Endothelial cell (in vitro differentiated cells): ENCODE measurements at places on chromosomes 12 and 14. TPM values are rescaled to one million over a fixed set of nuclear protein-coding genes. Genes with fewer than 3 reads are reported as not detected.

Gene PTPRB
- 162 TPM for total RNA-seq

Gene PUS1
- total RNA-seq, result 25.8 TPM

Gene NXPH4
- total RNA-seq, result not detected

Gene TDRD9
- not detected for total RNA-seq

Gene PLBD1
- total RNA-seq, result 21.2 TPM

Gene TMEM253
- total RNA-seq, result 0.90 TPM

Gene PAPLN
- 1.1 TPM for total RNA-seq

Gene LIN7A
- total RNA-seq, result 34.0 TPM

Gene LRRC9
- total RNA-seq, result 0.38 TPM

Gene GTF2H3
- 23.1 TPM for total RNA-seq

Gene DIO2
- 0.10 TPM for total RNA-seq

Gene CACNA2D4
- 0.28 TPM for total RNA-seq

- no peak for DNase-seq
Observed at GRCh38 chr12:50720085-50720484, 43.8 kb upstream of the ATF1 start.

GRCh38 chr12:91413581-91414546 lies 231.2 kb upstream of the DCN start:
- no peak for DNase-seq

DNA sequence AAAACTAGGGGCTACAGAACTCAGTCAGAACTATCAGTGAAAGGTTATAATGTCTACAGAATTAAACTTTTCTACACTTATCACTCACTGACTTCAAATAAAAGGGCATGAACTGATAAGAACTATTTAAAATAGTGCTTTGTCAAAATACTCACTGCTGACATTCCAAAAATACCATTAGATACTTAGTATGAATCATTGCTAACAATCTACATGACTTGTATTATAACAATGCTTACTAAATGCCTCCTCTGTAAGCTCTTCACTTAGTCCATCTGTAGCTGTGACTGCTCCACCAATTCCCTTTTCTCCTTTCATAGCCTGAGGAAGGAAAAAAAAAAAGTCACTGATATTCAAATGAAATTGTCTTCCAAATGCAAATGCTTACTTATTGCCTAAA lies 17.0 kb downstream of the NFYB start:
- DNase-seq, result no peak

GRCh38 chr12:9198012-9198411 lies 10.2 kb downstream of the PZP start:
- no peak for DNase-seq

- DNase-seq, result no peak
Observed at GRCh38 chr12:81231574-81232368, 153.9 kb downstream of the ACSS3 start.

GRCh38 chr12:57476162-57476992 lies 3.3 kb downstream of the ARHGAP9 start:
- peak; percentile 63 for DNase-seq

DNA sequence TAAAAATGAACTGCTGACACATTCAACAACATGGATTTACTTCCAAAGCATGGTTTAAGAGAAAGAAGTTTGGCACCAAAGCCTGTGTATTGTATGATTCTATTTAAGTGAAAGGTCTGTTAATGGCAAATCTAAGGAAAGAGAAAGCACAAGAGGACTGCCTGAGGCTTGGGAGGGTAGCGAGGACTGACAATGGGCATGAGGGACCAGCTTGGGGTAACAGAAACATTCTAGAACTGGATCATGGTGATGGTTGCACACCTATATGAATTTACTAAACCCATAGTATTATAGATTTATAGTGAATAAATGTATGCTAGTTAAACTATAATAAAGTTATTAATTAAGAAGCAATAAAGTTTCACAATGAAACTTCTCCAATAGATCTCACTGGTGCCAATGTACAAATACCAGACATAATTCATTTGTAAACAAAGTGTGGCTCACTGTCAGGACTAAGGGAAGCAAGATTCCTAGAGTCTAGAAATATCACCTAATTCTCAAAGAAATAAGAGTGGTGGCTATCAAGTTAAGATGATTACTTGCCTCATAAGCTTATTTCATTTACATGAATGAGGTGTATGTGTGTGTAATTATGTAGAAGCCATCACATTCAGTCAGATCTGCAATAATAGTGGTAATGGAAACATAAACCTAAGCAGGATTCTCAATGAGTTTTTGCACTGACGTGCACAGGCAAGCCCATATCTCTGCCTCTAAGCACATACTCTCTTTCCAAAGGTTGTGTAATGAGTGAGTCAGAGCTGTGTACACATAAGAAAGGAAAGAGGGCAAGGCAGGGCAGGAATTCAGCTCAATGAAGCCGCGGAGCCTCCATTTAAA lies 353.4 kb downstream of the KCNH5 start:
- no peak for DNase-seq

GRCh38 chr12:109294286-109294796 lies 14.7 kb downstream of the FOXN4 start:
- DNase-seq, result no peak

- DNase-seq, result no peak
Observed at GRCh38 chr14:56759094-56759493, 51.2 kb downstream of the OTX2 start.

DNA sequence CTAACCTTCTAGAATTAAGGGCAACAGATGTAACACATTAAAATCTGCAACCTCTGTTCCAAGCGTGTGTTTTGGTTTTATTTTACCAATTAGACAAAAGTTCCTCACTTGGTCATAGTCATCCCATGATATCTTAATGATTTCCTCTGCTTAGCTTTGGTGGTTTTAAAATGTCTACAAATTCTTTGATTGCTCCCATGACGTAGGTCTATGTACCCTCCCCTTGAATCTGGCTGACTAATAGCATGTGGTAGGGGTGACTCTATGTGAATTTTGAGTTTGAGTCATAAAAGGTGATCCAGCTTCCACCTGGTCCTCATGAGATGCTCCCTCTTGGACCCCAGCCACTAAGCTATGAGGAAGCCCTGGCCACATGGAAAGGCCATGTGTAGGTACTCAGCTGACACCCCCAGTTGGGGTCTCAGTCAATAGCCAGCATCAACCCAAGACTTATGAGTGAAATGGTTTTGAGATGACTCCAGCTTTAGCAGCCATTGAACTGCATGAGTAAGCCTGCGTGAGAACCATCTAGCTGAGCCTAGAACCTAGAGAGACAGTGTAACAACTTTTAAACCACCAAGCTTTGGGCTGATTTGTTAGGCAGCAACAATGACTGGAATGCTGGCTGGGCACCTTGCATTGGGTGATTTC lies 247.1 kb downstream of the MSRB3 start:
- DNase-seq, result no peak

- DNase-seq, result no peak
Observed at GRCh38 chr14:68099495-68100045, 280.0 kb downstream of the RAD51B start.

DNA sequence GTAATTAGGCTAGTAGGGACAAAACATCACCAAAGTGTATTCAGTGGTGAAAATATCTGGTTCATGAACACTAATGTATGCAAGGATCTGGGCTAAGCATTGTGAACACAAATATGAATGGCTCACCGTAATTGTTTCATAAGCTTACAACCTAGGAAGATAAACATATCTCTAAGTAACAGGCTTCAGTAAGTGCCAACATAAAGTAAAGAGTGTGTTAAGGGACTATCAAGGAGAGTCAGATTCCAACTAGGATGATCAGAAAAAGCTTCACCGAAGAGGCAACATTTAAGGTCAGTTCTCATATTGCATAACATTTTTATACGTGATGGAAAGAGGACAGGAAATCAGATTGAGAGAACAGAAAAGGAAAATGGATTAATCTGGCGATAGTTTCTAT lies 29.4 kb downstream of the ABCC9 start:
- DNase-seq, result no peak

- DNase-seq, result peak; percentile 78
Observed at GRCh38 chr12:51270067-51270950, at the start of gene SMAGP. Gene SMAGP, minus strand, starts transcription at chr12:51270415. Its CDS starts 1,137 bp downstream, at chr12:51269278.

- DNase-seq, result no peak
Observed at GRCh38 chr12:45214071-45214470, 1.8 kb upstream of the ANO6 start.

DNA sequence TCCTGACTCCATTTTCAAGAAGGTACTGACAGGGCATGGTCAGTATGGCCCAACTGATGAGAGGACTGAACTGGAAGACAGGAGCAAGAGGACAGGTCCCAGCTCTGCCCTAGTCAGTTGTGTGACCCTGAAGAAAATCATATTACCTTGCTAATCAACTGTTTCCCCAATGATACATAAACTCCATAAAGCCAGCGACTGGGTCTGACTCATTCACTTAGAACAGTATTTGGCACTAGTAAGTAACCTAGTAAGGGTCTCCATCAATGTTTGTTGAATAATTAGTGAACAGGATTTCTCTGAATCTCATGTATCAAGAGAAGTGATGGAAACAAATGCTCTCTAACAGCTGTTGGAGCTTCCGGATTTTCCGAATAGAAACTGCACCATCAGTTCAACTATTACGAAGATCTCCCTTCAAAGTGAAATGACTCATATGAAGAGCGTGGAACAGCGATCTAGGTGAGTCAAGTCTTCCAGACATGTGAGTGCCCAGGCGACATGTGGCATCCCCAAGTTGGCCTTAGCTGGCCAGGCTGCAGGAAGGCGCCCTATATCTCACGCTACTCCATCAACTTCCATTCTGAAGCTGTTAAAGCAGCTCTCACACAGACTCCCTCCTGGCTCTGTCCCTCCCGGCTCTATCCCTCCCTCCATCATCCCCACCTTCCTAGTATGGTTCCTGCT lies 94.5 kb downstream of the TTC7B start:
- DNase-seq, result no peak

GRCh38 chr12:51886021-51886710 lies 1.7 kb upstream of the ANKRD33 start:
- no peak for DNase-seq

DNA sequence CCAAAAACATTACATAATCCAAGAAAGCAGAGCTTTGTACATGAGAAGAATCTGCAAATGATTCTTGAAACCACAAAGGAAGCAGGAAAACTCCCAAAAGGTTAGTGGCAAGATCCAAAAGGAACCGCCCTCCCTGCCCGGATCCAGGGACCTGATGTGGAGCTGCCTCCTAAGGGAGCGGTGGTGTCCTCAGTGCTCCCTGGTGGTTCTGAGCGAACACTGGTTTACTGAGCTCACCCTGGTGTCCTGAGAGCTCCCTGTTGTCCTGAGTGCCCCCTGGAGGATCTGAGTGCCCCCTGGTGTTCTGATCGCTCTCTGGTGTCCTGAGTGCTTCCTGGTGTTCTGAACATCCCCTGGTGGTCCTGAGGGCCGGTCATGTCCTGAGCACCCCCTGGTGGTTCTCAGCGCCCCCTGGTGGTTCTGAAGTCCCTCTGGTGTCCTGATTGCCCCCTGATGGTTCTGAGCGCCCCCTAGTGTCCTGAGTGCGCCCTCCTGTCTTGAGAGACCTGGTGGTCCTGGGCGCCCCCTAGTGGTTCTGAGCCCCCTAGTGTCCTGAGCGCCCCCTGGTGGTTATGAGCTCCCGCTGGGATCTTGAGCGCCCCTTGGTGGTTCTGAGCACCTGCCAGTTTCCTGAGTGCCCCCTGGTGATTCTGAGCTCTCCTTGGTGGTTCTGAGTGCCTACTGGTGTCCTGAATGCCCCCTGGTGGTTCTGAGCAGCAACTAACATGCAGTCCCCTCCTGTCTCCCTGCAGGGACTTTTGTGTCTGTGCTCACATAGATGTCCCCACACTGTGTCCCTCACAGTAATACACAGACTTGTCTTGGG lies 891.1 kb downstream of the TMEM121 start:
- no peak for DNase-seq

DNA sequence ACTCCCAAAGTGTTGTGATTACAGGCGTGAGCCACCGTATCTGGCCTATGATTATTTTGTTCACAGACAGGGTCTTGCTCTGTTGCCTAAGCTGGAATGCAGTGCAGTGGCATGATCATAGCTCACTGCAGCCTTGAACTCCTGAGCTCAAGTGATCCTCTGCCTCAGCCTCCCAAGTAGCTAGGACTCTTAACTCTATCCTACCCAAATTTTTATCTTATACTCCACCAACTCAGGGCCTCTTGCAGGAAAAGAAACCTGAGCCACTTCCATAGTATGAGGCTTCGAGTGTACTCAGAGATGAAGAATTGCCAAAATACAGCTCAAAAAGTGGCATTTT lies 828 bp downstream of the MMAB start:
- DNase-seq, result no peak

GRCh38 chr14:75247286-75247922 lies 31.2 kb upstream of the FOS start:
- no peak for DNase-seq

- no peak for DNase-seq
Observed at GRCh38 chr12:130788515-130788914, 50.5 kb downstream of the STX2 start.

DNA sequence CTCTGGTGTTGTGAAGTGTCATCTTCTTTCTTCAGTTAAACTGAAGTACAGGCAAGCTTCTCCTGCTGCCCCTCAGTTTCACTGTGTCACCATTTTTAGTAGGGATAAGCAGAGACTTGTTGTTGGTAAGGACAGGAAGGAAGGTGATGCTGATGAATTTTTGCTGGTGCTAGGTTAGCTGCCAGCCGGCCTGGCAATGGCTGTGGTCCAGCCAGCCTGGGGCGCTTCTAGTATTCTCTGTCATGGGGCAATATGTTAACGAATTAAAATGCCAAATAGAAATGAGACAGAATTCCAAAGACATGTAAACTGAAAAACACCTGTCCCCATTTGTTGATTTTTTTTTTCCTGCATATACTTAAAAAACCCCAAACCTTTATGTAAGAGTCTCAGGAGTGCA lies 602.9 kb downstream of the DIO2 start:
- DNase-seq, result no peak

GRCh38 chr12:108317308-108318234 lies 21.5 kb downstream of the CMKLR1 start:
- no peak for DNase-seq

DNA sequence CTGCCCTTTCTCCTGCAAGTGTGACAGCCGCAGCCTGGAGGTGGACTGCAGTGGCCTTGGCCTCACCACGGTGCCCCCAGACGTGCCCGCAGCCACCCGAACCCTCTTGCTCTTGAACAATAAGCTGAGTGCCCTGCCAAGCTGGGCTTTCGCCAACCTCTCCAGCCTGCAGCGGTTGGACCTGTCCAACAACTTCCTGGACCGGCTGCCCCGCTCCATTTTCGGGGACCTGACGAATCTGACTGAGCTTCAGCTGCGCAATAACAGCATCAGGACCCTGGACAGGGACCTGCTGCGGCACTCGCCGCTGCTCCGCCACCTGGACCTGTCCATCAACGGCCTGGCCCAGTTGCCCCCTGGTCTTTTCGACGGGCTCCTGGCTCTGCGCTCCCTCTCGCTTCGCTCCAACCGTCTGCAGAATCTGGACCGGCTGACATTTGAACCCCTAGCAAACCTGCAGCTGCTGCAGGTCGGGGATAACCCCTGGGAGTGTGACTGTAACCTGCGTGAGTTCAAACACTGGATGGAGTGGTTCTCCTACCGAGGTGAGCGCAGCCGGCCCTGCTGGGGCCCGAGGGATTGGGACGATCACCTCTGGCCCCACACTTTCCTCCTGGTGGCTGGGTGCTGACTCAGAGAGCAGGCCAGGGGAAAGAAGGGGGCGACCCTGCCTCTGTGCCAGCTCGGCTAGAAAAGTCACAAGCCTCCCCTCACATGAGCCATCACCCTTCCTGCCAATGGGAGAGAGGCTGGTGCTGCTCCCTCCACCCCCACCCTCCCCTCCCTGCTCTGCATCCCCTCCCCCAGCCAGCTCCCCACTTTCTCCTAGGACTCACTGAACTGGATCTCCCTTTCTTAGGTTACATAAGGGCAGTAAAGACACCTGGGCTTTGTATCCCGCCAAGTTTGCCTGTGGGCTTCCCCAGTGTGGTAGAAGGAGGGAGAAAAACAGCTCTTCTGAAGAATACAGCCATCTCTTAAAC lies 10.9 kb downstream of the LRTM2 start:
- DNase-seq, result peak; percentile 79

GRCh38 chr12:14970473-14970872 lies 2.4 kb upstream of the PDE6H start:
- no peak for DNase-seq
